Muscle of back (tissue), 13 donors: ENCODE measurements at places on chromosomes 12 and 14. TPM values are rescaled to one million over a fixed set of nuclear protein-coding genes. Genes with fewer than 3 reads are reported as not detected.
A peak's percentile ranks its signal among the peaks of the same experiment; 100 is the strongest.

DNA sequence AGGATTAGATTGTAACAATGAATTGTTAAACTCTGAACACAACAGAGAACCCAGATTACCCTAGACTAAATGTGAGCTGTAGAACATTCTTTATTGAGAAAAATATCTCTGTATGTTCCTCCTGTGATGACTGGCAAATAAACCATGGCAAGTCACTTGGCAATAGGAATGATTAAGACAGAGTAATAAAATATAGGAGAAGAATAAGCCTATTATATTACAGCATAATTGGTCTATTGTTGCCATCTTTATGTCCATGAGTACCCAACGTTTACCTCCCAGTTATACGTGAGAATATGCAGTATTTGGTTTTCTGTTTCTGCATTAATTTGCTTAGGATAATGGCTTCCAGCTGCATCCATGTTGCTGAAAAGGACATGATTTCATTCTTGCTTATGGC is 211.2 kb upstream of the AVPR1A start:
- no peak for DNase-seq

GRCh38 chr12:118999107-118999506 is 17.8 kb downstream of the SRRM4 start:
- no peak for DNase-seq

ADAMTS20 gene
- 0.48 TPM for polyA plus RNA-seq

SMIM41 gene
- polyA plus RNA-seq = not detected

DNA sequence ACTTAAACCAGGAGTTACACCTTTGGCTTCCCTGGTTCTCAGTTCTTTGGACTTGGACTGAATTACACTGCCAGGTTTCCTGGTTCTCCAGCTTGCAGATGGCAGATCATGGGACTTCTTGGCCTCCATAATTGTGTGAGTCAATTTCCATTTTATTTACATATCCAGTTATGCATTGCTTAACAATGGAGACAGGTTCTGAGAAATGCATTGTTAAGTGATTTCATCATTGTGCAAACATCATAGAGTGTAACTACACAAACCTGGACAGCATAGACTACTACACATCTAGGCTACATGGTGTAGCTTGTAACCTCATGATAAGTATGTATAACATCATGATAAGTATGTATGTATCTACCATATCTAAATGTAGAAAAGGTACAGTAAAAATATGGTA is 276.1 kb upstream of the BTG1 start:
- no peak for DNase-seq

DNA sequence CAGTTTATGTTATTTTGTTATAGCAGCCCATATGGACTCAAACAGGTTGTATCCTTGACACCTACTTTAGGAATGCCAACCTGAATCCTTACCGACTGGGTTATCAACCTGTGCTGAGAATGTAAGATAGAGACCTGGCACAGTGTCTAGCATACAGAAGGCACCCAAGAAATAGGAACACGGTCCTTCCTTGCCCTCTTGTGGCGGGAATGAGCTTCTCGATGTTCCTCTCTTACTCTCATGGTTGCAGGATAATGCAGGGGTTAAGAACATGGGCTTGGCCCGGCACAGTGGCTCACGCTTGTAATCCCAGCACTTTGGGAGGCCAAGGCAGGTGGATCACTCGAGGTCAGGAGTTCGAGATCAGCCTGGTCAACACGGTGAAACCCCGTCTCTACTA is 6.5 kb downstream of the C12orf43 start:
- no peak for DNase-seq

GRCh38 chr14:51550636-51551035 is 101.1 kb upstream of the FRMD6 start:
- DNase-seq = no peak

DNA sequence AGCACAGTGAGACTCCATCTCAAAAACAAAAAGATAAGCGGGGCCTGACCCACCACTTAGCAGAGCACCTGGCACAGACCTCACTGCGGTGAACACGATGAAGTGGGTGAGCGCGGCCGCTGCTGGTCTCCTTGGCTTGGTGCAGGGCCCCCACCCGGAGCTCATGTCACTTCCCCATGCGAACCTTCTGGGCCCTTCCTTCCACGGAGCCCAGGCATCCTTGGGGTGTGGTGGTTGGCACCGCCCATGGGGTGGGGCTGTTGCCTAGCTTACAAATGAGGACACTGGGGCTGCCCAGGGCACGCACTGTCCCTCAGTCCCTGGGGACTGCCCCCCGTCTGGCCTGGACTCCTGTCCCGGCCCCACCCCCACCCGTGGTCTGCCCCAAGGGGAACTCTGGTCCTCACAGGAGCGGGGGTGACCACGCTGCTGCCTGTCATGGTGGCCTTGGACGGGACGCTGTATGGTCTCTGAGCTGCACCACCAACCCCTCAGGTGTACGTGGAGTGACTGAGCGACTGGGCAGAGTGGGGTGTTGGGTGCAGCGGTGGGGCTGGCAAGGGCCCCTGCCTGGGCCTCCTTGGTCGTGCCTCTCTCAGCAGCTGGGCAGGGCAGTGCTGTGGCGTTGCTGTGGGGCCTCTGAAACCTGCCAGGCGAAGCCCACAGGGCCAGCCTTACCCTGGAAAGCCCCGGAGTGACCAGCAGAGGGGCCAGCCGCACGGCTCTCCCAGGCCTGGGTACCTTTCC is 15.3 kb downstream of the FBRSL1 start:
- DNase-seq = no peak

CD163 gene
- polyA plus RNA-seq = 15.3 TPM

GALNT16 gene
- polyA plus RNA-seq = 25.8 TPM

RFX4 gene
- 0.11 TPM for polyA plus RNA-seq

- no peak for DNase-seq
Observed at GRCh38 chr12:78149459-78149858, 318.8 kb downstream of the NAV3 start.

DNA sequence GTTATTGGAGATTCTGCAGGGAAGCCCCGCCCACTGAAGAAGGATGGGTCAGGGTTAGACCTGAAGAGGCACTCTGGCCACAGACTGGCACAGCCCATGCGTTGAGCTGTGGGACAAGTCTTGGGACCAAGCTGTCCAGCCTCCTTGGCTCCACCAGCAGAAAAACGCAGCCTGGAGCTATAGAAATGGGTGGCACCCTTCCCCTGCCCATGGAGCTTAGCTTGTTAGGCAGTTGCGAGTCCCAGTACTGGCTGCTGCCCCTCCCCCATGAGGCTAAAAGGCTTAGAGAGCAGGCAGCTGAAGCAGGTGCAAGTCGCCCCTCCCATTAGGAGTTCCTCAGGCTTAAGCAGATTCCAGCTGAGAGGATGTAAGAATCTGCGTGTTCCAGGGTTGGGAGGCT is 1124.0 kb upstream of the TMEM132C start:
- DNase-seq = peak; percentile 58

TBX3 gene
- polyA plus RNA-seq = 32.5 TPM

- DNase-seq = peak; percentile 94
Observed at GRCh38 chr14:34711169-34711568, 3.2 kb downstream of the CFL2 start.

DNA sequence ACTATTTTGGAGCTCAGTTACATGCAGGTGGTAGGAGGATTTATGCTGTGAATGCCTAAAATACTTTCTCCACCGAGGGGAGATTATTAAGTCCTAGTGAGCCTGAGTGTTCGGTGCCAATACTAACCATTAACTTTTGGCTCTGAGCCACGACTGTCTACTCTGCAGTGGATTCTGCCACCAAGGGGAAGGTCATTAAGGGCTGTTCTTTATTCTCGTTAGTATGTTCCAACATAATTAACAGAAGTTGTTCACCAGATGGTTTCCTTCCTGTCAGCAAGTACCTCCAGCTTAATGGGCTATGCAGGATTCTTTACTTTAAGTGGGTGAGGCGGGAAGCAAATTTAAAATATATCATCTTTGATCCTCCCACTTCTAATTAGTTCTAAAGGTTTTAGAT is 326.3 kb downstream of the BMP4 start:
- DNase-seq = peak; percentile 41
